ENCODE measurements at places on chromosomes 16 and 17.
A peak's percentile ranks its signal among the peaks of the same experiment; 100 is the strongest.

GRCh38 chr16:7731141-7731540 lies 398.5 kb downstream of the RBFOX1 start:
- DNase-seq: no peak

DNA sequence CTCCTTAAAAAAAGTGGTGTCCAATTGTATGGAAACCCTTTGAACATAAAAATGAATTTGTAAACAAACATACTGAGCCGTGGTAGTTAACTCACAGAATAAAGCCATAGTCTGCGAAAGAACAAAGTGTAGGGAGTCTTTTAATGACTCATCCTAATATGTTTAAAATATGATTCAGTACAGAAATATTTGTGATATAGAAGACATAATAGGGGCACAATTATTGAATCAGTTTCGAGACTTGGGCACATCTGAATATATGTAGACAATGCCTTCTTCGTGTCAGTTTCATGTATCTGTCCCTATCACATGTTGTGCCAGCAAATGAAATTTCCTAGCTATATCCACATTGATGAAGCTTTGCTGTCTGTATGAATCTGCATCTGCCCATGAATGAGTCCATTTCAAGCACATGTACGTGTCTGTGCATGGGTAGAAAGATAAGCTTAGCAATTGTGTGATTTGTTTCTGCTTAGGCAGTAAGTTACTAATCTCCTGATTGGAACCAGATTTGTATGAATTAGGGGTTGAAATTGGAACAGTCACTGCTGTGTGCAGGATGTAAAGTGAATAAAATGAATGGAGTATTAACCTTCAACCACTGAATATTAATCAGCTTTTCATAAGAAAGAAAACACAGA lies 112.5 kb upstream of the SOX9 start:
- no peak for DNase-seq

DNA sequence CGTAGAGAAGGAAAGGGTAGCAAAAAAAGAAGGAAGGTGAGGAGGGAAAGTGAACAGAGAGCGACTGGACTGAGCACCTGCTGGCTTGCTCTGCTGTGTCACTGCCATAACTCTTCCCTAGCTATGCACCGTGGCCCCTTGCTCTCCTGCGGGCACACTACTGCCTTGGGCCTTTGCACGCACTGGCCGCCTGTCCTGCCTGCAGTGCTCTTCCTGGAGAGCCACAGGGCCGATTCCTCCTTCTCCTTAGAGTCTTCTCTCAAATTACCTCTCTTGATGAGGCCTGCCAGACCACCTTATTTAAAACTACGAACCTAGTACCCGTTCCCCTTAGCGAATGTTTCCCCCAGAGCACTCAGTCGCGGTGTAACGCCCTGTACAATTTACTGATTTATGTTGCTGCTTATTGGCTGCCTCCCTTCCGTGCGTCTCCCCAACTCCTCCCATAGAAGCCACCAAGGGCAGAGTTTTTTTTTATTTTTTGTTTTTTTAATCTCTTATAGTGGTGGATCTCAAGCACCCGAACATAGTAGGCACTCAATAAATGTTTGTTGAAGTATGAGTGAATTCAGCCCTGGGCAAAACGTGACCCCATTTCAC lies 70.3 kb downstream of the RAI1 start:
- peak; percentile 34 for DNase-seq

DNA sequence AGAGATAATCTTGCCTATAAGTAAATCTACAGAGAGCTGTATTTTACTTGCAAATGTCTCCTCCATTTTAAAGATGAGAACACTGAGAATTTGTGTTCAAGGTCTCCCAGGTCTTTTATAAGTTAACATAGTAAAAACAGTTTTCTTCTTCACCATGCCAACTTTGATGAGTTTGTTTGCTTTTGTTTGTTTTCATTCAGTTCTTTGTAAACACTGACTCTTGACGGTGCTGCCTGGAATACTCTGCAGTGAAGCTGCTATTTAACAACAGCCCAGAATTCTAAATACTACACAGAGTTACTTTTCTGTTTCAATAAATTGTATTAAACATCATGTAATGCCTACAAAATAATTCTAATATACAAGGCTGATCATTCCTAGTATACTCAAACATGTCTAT lies 41.4 kb upstream of the PITPNM3 start:
- no peak for DNase-seq

DNA sequence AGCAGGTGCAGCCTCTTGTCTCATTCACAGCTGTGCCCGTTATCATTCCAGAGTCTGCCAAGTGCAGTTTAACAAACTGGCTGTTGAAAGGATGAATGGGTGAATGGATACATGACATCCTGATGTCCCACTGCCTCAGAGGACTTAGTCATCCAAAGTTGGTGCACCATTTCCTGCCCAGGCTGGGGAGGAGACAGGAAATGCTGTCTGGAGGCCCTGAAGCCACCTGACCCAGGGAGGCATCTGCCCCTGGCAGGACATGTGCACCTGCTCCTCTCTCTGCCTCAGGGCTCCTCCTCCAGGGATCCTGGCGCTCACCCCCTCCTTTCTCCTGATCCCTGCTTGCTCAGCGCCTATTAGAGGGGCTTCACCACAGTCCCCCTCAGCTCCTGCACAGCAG lies 1.8 kb upstream of the CD300C start:
- no peak for DNase-seq

DNA sequence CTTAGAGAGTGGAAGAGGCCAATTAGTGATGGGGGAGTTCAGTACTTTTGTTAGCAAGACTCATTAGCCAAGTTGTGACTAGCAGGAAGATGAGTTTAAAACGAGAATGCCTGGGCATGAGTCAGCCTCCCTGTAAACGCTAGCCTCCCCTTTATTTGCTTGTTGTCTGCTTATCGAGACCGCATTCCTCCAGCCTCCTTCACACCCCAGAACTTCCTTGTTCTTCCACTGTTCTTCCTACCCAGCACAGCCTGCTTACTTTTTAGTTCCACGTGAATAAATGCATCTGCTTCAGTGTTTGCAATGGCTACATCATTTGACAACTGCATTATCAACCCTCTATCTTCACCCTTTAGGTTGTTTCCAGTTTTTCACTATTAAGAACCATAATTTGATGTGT lies 20.2 kb upstream of the OR3A1 start:
- DNase-seq: no peak

DNA sequence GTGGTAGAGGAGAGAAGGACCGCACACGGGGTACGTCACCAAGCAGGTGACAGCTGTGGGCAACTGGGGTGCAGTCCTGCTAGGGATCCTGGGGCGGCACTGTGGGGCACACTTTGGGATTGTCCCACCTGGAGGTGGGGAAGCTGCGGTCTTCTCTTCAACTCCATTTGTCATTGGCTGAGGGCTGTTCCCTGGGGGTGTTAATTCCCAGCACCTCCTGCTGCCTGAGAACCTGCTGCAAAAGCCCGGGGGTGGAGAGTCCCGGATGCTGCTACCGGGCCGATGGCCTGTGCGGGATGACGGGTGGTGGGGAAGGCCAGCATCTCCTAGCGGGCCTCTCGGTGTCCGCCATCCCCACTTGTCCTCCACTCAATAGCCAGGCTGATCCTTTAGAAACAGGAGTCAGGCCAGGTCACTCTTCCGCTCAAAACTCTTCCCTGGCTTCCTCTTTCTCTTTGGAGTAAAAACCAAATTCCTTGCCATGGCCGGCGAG lies 100.2 kb downstream of the CYLD start:
- no peak for DNase-seq

- no peak for DNase-seq
Observed at GRCh38 chr17:27353033-27353460, 59.1 kb downstream of the WSB1 start.

- no peak for DNase-seq
Observed at GRCh38 chr17:67165201-67165600, 79.8 kb downstream of the HELZ start.

GRCh38 chr16:1469693-1470201 lies 5.1 kb downstream of the CLCN7 start:
- no peak for DNase-seq
